ENCODE measurements at places on chromosomes 12 and 14.

- DNase-seq = no peak
Measured at GRCh38 chr14:85233756-85234155, 296.2 kb upstream of the FLRT2 start.

DNA sequence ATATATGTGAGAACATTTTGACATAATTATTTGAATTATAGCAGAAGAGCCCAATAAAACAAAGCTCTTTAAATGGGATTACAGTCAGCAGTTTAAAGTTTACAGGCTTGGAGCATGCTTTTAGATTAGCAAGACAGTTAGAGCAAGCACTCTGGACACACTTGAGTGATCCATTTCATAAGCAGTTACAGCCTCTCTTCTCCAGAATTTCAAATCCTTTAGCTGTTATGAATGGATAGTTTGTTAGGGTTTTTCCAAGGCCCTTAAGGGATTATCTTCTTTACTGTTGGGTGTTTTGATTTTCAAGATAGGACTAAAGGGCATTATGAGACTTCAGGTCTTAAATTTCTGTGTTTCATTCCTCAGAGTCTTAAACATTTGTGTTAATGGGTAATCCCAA is 36.3 kb downstream of the BEST3 start:
- DNase-seq = no peak

- DNase-seq = no peak
Measured at GRCh38 chr14:92439537-92440344, 73.8 kb upstream of the RIN3 start.

- DNase-seq = no peak
Measured at GRCh38 chr12:33653362-33653761, 213.7 kb upstream of the SYT10 start.

GRCh38 chr12:113683574-113683973 is 211.9 kb upstream of the LHX5 start:
- no peak for DNase-seq

- DNase-seq = no peak
Measured at GRCh38 chr12:12091977-12092663, 21.4 kb downstream of the BCL2L14 start.

DNA sequence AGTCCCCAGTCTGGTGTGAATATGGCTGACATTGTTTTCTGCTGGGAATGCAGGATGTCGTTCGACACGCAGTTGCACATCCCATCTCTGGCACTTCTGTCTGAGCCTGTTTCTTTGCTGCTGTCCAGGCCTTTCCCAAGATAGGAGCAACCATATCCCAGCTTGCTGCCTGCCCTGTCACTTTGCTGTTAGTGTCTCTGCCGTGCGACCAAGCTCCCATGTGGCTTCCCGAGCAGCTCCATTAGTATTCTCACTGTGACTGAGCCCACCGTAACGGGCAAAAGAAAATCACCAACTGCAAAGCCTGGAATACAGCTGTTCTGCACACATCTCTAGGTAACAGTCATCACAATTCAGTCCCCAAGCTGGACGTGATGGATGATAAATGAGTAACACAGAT is 66.0 kb upstream of the CPSF6 start:
- no peak for DNase-seq

GRCh38 chr14:49427117-49427516 is 159.1 kb downstream of the RPS29 start:
- no peak for DNase-seq

GRCh38 chr14:62185078-62185477 is 422.9 kb downstream of the SNAPC1 start:
- DNase-seq = no peak

GRCh38 chr12:108214486-108214885 is 85.4 kb downstream of the WSCD2 start:
- DNase-seq = no peak

DNA sequence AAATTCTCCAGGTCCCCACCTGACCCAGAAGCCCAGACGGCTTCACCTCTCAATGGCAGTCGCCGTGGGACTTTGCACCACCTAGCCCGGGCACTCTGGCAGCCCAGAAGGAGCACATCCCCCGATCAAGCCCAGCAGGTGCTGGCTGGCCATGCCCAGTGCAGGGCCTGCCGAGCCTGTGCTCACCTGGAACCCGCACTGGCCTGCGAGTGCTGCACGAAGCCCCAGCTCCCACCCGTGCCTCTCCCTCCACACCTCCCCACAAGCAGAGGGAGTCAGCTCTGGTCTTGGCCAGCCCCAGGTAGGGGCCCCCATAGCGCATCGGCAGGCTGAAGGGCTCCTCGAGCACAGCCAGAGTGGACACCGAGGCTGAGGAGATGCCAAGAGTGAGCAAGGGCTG is 144.5 kb downstream of the NUBPL start:
- DNase-seq = no peak

- DNase-seq = no peak
Measured at GRCh38 chr12:38411426-38411825, 94.9 kb downstream of the ALG10B start.

DNA sequence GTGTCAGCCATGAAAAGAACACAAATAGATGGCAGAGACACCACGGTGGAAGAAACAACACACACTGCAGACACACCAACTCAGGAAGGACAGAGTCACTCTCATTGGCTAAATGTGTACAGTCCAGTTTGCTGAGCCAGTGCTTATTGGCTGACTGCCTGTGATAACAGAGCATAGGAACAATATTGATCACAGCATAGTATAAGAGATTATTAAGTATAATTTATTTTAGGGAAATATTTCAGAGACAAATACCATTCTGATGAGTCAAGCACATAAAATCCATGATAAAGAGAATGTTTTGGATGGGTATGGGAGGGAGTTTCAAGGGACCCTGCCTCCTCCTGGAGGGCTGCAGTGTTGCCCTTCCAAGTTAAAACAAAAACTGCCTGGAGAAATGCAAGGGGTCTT is 50.9 kb downstream of the BTG1 start:
- no peak for DNase-seq

- DNase-seq = no peak
Measured at GRCh38 chr14:102746634-102747438, 30.4 kb upstream of the TRAF3 start.

DNA sequence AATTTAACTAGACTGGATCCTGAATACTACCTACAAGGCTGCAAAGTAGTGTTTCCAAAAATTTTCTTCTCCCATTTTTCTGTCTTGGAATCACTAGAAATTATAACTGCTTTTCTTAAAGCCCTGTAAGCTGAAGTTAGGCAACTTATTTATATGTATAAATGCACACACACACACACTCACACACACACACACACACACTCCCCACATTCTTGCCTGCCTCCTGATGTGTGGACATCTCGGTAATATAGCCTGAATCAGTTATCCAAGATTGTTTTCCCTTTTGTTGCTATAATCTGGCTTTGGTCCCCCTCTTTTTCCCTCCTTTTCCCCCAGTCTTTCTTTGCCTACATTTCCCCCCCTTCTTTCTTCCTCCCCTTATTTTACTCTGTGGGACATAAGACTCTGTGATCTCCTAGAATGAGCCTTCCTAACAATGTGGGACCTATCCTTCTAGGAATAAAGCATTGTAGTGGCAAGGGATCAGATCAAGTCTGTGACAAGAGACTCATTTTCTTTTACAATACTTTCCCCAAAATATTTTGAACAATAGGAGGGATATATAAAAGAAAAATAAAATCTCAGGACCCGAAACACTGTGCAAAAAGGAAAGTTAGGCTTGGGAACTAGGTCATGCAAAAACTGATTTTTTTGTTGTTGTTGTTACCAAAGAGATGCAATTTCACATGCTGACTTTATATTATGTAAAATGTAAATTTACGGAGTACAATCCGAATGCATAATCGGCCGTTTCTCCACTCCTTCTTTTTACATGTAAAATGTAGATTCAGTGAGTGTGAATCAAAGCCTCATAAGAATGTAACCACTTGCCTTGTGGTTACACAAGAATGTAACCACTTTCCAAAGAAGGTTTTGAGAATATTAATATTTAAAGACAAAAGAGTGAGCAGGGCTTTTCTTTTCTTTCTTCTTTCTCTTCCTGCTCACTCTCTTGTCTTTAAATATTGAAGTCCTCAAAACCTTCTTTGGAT is 26.3 kb upstream of the CD69 start:
- no peak for DNase-seq

Measured in CD4-positive, alpha-beta T cell treated with Interleukin-17A for 1 hour (primary cell).